ENCODE measurements at places on chromosomes 6 and 20.

GRCh38 chr6:13538084-13538483 is 36.3 kb upstream of the SIRT5 start:
- no peak for DNase-seq

GRCh38 chr6:2274981-2275891 is 29.8 kb upstream of the GMDS start:
- no peak for DNase-seq

- DNase-seq: no peak
These were observed 174.5 kb downstream of the SOX4 start for GRCh38 chr6:21767891-21768648.

DNA sequence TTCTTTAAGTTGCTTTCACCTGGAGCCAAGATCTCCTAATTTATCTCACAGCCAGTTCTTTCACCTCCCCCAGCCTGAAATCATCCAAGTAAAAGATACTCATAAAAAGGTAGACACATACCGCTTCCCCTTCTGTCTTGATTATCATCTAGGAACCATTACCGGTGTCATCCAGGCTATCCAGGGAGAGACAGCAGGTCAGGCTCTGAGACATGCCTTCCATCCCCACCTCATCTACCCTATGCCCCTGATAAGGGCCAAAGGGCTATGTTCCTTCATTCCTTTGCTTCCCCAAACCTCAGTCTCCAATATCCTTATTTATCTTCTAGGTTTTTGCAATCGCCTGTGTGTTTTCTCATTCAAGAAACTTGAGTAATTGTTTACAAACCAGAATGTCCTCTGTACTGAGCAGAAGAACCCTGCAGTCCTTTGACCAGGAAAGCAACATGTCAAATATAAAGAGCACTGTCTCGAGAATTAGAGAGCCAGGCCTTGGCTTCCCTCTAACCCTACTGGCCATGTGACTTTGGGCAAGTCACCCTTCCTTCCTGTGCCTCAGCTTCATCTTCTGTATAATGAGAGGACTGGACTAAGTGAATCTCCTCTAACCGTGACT is 41.0 kb downstream of the TNFRSF21 start:
- DNase-seq: no peak

- no peak for DNase-seq
These were observed 54.3 kb upstream of the STX16 start for GRCh38 chr20:58596750-58597248.

DNA sequence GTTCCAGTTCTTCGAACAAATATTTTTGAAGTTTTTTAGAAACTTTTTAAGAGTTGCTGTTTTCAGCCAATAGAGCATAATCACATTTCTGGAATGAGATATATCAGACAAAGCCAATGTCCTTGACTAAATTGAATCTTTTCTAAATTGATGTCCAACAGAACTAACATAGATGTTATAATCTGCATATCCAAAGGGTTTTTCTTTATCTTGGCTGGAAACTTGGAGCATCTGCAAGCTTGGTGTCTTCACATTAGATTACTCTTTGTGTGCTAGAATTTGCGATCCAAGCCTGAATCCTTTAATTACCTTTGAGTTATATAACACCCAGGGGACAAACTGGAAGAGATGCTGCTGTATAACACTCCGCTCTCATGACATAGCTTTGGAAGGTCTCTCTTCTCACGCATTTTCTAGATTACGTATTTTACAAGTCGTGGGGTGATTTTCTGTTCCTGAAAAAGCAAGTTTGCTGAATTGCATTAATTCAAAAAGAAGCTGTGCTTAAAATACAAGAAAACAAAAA is 64.4 kb upstream of the FUCA2 start:
- DNase-seq: no peak

GRCh38 chr6:168428052-168428826 is 12.7 kb upstream of the SMOC2 start:
- no peak for DNase-seq

- no peak for DNase-seq
These were observed 106.7 kb downstream of the MAP3K5 start for GRCh38 chr6:136685540-136686108.

DNA sequence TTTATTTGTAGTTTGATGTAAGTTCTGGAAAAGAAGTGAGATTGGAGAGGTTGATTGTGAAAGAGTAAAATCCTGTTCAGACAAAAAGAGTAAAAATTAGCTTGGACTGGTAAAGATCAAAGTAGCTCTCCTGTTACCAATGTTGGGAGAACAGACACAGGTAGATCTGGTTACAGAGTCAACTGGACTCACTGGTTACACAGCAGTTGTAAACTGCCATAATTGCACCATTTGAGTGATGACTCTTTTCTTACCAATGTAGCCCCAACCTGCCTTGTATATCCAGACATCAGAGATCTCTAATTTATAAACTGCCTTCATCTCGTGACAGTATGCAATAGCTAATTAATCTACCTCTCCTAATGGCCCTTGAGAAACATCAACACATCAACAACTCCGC is 165.6 kb upstream of the PRSS16 start:
- no peak for DNase-seq

DNA sequence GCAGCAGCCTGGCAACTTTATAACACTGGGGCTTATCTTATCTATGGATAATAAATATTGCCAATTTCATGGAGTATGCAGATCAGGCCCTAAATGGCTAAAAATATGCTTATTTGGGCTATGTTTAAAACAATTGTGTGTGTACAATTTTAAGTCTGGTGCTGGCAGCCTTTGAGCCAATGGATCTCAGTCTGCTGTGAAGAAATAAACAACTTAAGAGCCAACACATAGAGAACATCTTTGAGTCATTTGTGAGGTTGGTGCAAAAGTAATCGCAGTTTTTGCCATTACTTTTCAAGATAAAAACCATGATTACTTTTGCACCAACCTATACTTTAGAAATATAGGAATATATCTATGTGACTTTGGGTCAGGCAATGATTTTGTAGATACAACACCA is 129.1 kb upstream of the CARMIL1 start:
- DNase-seq: no peak

DNA sequence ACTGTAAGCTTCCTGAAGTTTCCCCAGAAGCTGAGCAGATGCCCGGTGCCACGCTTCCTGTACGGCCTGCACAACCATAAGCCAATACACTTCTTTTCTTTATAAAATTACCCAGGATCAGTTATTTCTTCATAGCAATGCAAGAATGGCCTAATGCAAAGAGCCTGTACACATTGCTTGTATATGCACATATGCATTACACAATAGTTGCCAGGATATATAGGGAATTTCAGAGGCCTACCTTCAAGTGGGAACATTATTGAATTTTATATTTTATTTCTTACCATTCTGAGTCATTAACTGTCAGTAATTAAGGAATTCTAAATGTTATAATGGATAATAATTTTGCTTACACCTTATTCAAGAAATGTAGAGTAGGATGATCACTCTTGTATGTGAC is 60.0 kb upstream of the TXNDC5 start:
- DNase-seq: no peak

DNA sequence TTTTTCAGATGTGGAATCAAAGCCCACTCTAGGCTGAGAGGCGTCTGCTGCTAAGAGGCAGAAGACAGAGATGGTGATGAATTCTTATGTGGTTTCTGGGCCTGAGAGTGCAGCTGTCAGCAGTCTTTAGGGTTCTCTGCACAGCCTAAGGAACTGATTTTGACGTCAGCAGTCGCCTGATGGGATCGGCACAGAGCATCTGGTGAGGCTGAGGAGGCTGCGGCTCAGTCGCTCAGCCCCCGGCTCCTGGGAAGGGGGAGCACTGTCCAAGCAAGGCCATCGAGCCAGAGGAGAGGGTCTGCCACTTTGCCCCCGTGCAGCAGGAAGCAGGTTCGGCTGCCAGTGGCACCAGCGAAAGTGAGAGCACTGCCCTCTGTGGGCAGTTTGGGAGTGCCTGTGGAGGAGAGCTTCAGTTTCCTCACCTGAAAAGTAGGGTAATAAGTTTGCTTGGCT is 92.5 kb downstream of the TCP11 start:
- peak; percentile 58 for DNase-seq

GRCh38 chr6:34834789-34835518 is 43.1 kb downstream of the BLTP3A start:
- no peak for DNase-seq

DNA sequence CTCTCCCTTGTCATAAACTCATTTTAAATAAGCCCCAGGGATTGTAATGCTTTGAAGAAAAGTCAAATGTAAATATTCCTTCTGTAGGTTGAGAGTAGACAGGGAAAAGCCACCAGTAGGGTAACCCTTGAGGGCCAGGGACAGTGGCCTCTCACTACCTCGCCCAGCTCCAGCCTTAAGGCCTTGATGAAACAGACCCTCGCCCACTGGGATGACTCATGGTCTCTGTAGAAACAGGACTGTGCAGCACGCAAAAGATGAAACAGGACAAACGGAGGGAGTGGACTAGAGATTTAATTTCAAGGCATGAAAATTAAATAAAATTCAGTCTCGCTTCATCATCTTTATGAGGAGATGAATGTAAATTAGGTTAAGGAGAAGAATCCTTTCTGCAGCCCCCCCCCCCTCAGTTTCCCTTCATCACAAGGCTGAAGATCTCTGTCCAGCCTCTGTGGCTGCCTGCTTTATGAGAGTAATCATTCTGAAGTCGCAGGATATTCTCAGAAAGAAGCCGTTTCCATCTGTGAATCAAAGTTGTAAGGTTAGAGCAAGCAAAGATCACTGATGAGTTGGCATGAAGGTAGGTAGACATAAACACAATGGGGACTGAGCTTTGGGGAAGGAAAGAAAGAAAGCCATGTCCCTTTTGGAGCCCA is 60.4 kb downstream of the TMEM200A start:
- DNase-seq: no peak

DNA sequence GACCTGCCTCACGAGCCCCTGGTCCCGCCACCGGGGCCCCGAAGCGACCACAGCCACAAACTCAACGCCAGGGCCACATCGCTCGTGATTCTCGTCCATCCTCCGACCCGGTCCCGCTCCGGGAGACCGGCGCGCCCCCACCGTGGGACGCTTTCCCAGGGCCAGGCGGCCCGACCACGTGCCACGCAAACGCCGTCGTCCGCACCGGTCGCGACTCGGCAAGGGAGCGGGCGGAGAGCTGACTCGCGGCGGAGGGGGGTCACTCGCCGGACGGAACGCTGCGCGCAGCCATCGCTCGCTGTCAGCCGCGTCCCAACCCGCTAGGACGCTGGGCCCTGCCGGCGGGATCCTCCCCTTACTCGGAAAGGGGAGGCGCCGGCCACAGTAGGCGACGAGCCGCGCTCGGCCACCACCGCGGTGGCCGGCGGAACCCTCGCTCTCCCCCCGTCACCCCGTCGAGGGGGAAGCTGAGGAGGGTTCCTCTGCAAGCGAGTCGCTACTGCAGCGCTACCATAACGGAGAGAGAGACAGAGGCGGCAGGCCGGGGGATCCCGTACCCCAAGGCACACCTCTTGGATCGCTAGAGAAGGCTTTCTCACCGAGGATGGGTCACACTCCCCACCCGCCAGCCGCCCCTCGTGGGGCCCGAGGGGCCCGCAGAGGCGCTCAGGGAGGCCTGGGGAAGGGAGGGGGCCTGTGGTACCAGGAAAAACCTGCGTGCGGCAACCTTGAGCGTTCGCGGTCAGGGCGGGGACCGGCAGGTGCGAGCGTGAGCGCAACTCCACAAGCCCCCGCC is 511.8 kb upstream of the ZNF337 start:
- peak; percentile 68 for DNase-seq

- DNase-seq: no peak
These were observed 61.4 kb downstream of the CD24 start for GRCh38 chr6:106913111-106913510.

GRCh38 chr6:108598305-108598863 is 37.7 kb downstream of the FOXO3 start:
- DNase-seq: no peak

DNA sequence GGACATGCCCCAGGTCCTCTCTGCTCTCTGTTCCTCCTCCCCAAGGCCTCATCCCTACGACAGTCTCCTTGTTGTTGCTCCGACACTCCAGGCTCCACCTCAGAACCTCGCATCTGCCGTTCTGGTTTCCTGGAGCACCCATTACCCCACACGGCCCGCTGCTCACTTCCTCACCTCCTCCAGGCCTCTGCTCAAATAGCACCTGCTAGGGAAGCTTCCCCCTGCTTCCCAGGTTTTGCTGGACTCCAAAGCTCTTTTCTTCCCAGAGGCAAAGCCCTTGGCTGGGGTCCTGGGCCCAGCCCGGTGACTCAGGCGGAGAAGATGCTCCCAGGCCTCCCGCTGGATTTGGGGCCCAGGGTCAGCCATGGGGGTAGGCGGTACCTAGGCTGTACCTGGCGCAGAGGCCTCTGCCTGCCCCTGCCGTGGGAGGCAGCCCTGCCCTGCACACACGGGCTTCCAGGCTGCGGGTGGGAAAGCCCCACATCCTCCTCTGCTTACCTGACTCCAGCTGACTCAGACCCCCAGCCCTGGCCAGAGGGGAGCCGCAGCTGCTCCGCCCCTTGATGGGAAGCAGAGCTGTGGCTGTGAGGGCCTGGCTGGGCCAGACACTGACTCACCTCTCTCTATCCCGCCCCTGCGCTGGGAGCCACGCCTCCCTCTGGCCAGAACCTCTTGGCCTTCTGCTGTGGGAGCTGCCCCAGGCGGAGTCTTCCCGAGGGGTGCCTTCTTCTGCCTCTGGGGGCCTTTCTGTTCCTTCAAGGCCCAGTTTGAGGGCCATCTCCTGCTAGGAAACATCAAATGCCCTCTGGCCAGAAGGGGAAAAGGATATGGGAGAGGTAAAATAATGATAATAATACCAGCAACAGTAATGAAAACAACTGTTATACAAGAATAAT is 130.5 kb downstream of the CEBPB start:
- no peak for DNase-seq

DNA sequence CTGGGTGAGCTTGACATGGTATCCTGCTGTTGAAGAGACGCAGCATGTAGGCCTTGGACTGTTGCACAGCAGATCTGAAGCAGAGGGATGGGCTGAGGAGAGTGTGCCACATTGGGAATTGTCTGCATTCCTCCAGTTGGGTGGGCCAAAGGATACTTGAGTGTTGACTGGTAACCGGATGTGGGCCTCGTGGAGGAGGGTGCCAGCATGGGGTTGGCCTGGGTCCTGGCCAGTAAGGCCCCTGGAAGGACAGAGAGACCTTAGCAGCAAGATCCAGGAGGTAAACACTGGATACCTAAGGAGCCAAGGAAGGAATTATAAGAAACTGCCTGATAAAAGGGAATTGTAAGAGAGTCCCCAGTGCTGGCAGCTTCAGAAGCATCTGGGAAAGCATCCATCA is 76.9 kb downstream of the FIG4 start:
- no peak for DNase-seq

DNA sequence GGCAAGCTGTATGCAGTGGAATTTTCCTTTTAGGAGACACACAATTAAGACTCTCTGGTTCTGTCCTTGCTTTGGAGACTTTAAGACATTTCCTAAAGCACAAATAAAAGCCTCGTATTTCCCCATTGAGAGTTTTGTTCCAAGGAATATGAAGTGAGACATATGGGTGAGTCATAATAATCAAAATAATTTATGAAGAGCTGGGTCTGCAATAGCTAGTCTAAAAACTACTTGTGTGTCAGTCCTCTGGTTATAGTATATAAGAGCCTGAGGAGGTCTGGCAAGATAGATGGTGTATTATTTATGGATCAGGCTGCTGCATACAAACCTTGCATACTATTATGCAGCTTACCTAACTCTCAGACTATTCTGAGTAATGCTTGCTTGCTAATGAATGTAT is 142.6 kb downstream of the ADGRG6 start:
- DNase-seq: no peak

All from right kidney (tissue), 9 donors.